Dorsolateral prefrontal cortex (tissue), 122 donors: ENCODE measurements at places on chromosomes 11 and 22.

DNA sequence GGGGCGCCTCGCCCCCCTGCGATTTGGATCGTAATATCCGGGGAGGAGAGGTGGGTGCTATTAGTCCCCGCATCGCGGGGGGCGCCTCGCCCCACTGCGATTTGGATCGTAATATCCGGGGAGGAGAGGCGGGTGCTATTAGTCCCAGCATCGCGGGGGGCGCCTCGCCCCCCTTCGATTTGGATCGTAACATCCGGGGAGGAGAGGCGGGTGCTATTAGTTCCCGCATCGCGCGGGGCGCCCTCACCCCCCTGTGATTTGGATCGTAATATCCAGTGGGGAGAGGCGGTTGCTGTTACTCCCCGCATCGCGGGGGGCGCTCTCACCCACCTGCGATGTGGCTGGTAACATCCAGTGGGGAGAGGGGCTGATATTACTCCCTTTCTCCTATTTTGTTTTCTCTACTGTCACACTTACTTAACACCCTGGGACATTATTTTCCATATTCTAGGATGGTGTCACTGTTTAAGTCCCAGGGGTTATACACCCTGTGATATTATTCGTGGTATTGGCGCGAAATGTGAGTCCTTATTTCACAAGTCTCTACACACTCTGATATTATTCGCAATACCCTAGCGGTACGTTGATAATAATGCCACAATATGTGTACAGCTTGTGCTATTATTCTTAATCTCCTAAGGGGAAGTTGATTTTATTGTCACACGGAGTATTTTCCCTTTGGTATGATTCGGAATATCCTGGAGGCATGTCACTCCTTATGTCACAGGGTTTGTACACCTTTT is 57.8 kb upstream of the ALDH3B2 start:
- no peak for DNase-seq

DNA sequence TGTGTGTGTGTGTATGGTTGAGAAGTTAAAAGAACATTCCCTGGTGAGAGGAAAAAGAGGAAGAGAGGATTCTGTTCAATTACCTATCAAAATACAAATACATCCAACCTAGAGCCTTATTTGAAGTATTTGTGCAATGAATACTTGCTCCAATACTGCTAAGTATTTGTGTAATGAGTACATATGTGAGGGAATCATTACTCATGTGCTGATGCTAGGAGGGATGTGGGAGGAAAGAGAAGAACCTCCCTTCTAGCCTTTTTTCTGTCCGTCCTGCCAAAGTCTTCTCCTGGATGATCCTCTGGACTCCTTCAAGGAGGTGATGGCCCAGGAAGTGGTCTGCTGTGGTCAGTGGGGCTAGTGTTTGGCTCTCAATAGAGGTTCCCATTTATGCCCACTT is 36.0 kb upstream of the ACCSL start:
- DNase-seq = no peak

DNA sequence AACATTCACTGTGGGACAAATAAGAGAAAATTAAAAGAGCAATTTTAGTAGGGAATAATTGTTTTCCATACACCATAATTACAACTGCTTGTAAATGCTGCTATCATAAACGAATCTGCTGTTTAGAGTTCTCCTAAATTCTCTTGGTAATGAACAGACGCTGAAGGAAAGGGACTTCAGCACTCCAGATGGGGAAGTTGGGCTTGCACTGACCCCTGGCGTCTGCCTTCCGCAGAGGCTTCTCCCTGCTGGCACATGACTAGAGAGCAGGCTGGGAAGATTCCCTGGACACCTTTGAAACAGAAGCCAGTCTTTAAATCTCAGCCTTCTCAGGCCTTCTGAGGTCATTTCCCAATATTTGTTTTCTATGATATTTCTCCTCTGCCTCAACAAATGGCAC is 84.1 kb downstream of the NXPE2 start:
- peak; percentile 69 for DNase-seq

DNA sequence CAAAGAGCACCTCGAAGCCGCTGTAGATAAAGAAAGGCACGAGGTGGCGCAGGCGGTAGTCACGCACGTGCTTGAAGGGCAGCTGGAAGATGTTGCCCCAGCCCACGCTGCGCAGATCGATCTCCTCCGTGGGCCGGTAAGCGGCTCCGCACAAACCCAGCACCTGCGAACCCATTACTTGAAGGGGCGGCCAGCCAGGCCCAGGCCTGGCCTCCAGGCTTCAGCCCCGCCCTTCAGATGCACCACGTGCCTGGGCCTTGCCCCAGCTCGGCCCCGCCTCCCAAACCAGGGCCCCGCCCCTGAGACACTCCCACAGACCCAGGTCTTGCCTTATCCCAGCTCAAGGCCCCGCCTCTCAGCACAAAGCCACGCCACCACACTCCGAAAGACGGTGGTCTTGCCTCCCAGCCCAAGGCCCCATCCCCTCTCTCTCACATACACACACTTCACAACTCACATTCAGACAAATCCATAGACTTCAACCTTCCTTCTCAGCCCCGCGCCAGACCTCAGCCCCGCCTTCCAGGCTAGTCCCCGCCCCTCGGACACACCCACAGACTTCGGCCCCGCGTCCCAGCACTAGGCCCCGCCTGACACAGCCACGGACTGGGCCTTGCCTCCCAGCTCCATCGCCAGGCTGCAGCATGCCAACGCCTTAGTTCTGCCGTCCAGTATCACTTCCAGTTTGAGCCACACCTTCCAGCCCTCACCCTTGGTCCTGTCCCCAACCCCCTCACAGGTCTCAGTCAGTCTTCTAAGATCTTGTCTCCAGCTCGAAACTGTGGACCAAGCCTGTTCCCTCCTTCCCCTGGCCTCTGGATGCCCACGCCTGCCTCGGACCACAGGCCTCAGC is 7.0 kb downstream of the UNC93B1 start:
- no peak for DNase-seq

DNA sequence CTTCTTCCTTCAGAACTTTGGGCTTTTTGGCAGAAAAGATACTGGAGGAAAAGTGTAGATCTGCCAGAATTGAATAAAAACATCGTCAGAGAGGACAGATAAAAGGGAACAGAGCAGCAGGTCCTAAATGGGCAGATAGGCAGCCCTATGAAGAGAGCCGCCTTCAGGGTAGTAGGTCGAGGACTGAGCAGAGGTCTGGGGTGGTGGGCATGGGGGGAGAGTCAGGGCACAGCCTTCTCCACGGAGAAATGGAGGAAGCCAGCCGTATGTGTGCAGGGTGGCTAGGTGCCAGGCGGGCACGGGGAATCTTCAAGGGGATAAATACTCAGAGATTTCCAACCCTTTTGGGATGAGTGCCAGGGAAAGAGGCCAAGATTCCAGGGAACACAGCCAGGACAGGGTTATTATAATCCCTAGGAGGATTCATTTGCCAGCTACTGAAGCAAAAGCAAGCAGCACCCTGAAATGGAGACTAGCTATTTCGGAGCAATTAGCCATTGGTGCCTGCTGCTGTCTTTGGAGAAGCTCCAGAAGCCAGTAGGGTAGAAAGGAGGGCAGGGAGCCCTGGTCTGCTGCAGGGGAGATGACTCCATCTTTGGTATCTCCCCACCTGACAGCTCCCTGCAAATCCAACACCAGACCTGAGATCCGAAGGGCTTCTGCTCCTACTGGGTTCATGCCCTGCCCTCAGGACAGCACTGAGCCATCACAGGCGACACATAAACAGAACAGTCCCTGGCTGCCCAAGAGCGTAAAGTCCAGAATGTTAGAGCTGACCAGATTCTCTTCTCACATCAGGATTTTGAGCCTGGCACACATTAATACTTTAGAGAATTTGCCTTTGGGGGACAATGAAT is 174.5 kb upstream of the NTM start:
- DNase-seq = no peak

DNA sequence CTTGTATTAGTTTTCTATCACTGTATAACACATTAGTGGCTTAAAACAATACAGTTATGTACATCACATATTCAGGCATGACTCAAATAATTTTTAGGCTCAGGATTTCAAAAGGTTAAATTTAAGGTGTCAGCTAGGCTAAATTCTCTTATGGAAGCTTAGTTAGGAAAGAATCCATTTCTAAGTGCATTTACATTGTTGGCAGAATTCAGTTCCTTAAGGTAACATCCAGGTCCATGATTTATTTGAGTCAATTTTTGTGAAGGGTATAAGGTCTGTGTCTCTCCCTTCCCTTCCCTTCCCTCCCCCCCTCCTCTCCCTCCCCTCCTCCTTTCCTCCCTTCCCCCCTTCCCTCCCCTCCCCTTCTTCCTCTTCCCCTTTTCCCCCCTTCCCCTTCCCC is 399.0 kb upstream of the CNTN5 start:
- DNase-seq = no peak

- DNase-seq = no peak
Measured at GRCh38 chr22:47233316-47234243, 471.1 kb downstream of the TBC1D22A start.

GRCh38 chr11:111561791-111562325 is 21.3 kb downstream of the LAYN start:
- DNase-seq = no peak
